ENCODE measurements at places on chromosomes 12 and 14.

DNA sequence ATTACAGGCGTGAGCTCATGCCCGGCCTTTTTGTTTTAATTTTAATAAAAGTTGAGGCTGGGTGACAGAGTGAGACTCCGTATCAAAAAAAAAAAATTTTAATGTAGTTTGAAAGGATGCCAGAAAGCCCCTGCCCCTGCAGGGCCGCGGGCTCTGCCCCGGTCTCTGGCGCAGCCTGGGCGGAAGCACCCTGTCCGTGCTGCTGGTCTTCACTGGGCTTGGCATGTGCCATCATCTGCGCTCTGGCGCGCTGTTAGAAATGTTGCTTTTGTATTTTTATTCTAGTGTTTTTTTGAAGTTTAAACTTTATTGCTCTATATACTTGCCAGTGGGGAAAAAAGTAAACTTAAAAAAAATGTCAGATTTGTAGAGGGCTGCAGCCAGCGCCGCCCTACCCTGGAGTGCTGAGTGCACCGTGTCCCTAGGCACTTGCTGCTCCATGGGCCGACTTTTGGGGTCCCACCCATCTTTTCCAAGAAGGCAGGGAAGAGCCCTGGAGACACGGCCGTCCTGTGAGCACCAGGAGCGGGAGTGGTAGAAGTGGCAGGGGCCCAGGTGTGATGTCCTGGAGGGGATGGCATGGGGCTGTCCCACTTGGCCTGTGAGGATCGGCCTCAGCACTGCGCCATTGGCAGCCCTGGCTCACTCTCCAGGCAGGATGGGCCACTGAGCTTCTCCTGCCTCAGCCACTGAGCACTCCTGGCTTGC is 4.0 kb downstream of the MTA1 start:
- no peak for DNase-seq

- no peak for DNase-seq
These were observed 26.7 kb upstream of the WSCD2 start for GRCh38 chr12:108102363-108102762.

GRCh38 chr12:98592825-98593322 is 612 bp upstream of the SLC25A3 start:
- no peak for DNase-seq

- DNase-seq, result no peak
These were observed 98.5 kb downstream of the ARID2 start for GRCh38 chr12:45827974-45828373.

DNA sequence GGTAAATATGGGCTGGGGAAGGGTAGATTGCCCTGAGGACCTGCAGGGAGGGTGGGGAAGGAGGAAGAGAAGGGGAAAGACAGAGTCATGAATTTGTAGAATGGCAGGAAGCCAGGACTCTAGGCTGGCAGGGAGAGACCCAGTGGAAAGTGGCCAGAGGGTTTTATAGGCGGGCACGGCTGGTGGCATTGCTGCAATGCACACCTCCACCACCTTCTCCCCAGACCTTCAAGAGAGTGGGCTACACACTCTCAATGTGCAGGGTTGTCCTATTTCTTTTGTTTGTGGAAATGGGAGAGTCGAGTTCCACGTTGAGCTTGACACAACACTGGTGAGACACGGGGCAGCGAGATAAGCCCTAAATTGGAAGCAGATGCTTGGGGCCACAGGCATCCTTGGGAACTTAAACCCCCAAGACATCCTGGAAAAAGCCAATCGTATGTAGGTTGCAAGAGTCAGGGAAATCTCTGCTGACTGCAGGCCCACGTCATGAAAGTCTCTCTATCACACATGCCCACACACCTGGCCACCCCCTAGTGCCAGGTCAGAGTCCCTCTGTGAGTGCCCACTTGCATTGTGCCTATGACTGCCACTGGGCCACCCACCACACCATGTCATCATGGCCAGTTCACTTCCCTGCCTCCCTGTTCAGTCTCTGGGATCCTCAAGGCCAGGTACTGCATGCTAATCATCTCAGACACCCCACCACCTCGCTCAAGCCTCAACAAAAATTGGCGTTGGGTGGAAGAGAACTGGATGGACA is 38.0 kb upstream of the BDKRB2 start:
- DNase-seq, result no peak

DNA sequence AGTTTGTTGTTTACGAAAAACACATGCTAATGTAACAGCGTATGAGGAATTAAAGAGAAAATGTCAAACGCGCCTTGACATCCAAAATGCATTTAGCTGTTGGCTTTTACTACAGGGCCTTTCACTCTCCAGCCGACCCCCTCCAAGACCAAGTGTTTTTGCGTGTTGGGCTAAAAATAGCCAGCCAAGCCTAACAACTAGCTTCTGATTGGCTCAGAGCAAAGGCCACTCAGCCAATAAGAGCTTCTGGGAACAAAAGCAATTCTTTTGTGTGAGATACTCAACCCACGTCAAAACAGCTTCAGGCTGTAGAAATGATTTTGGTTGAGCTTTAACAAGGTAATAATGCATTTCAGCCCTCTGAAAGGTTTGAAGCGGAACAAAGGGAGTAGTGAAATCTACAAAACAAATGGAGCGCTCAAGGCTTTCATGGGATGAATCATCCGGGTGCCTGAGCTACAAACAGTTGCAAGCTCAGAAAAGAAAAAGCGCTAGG is 198.7 kb upstream of the DCN start:
- peak; percentile 30 for DNase-seq

GRCh38 chr14:75484711-75485429 is 37.4 kb upstream of the BATF start:
- no peak for DNase-seq

DNA sequence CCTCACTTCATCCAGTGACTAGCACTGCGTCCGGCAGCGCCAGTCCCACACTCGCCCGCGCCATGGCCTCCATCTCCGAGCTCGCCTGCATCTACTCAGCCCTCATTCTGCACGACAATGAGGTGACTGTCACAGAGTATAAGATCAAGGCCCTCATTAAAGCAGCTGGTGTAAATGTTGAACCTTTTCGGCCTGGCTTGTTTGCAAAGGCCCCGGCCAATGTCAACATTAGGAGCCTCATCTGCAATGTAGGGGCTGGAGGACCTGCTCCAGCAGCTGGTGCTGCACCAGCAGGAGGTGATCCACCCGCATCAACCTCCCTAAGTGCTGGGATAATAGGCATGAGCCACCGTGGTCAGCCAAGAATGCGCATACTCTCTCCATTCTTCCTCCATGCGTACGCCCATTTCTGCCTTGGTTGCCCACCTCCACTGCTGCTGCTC is 59.9 kb downstream of the IRF2BPL start:
- no peak for DNase-seq

All from left colon (tissue), 2 donors.